ENCODE measurements at places on chromosomes 13 and 19.
A peak's percentile ranks its signal among the peaks of the same experiment; 100 is the strongest.

- DNase-seq = no peak
These were observed 150.6 kb upstream of the RNF113B start for GRCh38 chr13:98327371-98328270.

DNA sequence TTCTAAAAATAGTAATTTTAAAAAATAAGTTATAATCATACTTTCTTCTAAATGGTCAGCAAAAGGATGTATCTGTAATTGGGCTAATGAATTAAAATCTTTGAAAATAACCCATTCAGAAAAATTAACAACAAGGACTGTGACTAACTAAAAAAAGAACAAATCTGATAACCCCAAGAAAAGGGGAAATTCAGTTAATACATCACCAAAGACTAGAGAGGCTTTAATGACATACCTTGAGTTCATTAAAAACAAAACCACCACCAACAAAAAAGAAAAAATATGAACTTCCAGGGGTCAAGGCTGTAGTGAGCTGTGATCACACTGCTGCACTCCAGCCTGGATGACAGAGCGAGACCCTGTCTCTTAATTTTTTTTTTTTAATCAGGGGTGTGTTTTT lies 121.8 kb downstream of the TBC1D4 start:
- no peak for DNase-seq

- no peak for DNase-seq
These were observed 4.9 kb downstream of the TEX29 start for GRCh38 chr13:111325146-111325890.

DNA sequence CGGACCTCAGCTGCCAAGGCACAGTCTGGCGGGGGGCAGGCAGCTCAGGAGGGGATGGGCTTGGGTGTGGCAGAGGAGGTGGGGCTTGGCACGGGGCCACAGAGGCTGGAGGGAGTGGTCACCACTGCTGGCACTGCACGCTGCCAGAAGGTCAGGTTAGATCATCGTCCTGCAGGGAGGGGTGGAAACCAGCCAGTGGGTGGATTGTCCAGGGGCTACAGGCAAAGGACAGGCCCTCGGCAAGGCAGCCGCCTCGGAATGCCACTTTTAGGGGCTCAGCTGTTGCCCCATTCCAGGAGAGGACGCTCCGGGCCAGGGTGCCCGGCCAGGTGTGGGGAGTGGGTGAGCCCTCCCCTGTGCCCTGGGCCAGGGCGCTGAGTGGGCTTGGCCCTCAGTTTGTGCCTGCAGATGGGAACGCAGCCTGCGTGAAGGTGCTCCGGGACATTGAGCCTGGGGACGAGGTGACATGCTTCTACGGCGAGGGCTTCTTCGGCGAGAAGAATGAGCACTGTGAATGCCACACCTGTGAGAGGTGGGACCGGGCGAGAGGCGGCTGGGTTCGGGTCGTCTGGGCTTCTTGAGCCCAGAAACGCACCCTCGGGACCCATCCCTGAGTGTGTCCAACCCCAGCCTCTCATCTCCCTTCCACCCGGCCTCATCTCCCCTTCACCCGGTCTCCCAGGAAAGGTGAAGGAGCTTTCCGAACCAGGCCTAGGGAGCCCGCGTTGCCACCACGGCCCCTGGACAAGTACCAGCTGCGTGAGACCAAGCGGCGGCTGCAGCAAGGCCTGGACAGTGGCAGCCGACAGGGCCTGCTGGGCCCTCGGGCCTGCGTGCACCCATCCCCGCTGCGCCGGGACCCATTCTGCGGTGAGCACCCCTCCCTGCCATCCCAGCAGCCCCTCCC lies 6.4 kb downstream of the KMT5C start:
- DNase-seq = no peak

DNA sequence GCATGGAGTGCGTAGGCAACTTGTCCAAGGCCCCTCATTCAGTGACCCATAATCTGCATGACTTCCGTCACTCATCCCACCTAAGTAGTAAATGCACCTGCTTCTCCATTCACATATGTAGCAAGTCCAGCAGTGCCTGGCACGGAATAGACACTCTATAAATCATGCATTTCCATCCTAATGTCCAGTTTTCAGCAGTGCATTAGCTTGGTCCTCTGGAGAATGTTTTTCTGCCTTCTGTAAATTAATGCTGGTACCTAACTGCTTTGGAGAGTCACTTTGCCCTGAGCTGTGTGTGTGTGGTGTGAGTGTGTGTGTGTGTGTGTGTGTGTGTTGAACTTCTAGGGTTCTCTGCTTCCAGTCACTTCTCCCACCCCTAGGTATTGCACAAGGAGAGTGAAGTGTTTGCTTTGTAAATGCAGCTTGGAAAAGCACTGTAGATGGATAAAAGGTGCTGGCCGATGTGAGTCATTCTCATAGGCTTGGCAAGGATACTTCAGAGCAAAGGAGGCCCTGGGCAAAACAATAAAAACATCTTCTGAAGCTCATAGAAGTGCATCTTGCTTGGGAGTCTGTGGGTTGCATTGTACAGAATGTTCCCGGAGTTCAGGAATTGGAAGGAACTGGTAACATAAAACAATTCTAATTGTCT lies 181.8 kb downstream of the KATNAL1 start:
- no peak for DNase-seq

DNA sequence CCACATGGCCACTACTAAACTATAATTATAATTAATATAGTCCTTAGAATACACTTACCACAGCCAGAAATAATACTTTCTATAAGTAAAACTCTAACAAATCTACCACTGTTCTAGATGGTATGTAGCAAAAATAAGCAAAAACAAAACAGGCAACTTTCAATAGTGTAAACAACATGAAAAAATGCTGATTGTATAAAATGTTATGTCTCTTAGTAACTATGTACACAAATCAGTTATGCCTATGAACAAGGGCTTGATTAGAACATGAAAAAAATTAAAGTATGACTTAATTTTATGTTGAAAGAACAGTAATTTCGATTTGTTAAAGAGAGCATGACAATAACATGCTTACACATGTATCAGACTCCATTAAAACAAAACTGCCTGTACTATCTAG lies 60.7 kb downstream of the LATS2 start:
- no peak for DNase-seq

DNA sequence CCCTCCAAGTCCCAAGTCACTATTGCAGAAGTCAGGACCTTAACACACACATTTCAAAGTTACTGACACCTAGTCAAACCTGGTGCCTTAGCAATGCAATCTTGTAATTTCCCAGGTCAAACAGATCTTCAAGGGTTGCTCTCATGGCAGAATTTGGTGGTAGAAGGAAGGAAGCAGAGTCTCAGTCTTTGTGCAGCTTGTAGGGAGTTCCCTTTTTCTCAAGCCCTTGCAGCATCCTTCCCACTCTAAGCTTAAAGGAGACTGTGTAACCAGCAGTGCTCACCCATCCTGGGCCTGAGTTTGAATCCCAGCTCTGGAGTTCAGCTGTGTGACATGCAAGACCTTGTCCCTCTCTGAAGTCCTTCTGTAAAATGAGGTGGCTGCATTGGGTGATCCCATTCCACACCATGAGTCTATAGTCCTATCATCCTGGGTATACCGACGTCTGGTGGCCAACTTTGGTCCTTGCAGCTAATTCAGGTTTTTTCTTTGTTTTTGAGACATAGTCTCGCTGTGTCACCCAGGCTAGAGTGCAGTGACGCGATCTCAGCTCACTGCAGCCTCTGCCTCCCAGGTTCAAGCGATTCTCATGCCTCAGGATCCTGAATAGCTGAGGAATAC lies 9.8 kb downstream of the SIGLEC10 start:
- peak; percentile 37 for DNase-seq

- no peak for DNase-seq
These were observed 73.8 kb downstream of the TRPM4 start for GRCh38 chr19:49231389-49231788.

DNA sequence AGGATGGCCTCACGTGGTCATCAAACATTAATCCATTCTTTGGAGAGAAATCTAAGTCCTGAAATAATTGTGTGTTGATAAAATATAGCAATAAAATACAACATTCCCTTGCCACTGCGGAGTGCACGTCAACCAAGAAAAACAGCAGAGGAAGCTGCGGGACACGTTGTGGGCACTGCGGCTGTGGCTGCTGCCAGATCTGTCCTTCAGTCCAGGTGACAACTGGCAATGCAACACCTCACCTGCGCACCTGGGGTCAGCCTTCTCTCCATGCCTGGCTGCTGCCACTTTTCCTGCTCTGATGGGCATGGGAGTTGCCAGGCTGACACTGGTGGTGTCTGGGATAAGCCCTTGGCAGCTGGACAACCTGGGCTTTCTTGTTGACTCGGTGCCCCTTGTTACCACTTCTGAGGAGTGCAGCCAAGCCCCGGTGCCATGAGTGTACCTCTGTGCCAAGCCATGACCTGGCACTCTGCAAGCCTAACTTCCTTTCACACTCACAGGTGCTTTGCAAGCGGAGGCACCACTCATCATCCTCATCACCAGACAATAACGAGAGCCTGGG lies 251.6 kb upstream of the TSHZ3 start:
- DNase-seq = no peak

GRCh38 chr19:19948800-19949199 lies 48.1 kb downstream of the ZNF93 start:
- DNase-seq = no peak

- peak; percentile 85 for DNase-seq
These were observed at the start of gene FLT3LG for GRCh38 chr19:49473868-49474541. FLT3LG (plus strand) TSS chr19:49474215; CDS start chr19:49474640, 425 bp downstream.

- DNase-seq = no peak
These were observed 201.7 kb downstream of the ABCC4 start for GRCh38 chr13:95099541-95099940.

- no peak for DNase-seq
These were observed 198.4 kb downstream of the NDFIP2 start for GRCh38 chr13:79679334-79679733.

DNA sequence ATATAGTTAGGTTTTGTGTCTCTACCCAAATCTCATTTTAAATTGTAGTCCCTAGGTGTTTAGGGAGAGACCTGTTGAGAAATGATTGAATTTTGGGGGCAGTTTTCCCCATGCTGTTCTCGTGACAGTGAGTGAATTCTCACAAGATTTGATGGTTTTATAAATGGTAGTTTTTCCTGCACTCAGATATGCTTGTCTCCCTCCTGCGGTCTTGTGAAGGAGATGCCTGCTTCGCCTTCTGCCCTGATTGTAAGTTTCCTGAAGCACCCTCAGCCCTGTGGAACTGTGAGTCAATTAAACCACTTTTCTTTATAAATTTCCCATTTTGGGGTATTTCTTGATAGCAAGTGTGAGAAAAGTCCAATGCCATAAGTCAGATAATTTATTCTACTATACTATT lies 1977.5 kb upstream of the PCDH20 start:
- DNase-seq = no peak

DNA sequence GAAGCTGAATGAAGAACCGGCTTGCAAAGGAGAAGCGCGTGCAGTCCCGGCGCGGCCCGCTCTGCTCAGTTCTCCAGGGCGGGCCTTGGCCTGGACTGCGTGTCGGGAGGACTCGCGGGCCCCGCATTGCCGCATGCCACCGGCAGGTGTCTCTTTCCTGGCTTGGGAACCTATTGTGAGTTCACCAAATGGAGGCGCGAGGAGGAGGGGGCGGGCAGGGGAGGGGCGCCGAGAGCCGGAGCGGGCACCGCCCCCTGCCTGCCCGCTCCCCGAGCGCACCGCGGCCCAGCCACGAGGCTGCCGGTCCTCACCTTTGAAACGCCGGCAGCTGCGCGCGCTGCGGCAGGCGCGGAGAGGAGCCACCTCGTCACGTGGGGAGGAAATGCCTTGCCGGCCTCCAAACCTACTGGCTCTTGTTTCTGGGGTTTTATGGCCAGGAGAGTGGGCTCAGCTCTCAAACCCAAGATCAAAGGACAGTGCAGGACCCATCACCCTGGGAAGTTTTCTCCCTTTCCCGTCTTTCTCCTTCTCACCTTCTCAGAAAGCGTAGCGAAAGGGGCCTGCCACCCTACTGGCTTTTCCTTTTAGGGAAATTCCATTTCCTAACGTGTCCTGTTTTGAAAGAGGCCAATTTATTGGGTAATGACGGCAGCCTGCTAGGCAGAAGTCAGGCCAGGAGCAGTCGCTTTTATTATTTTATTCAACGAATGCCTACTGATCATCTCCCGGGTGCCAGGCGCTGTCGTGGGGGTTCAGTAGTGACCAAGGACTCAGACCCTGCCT lies 13.8 kb upstream of the UBE2L5 start:
- peak; percentile 85 for DNase-seq

All from CD8-positive, alpha-beta memory T cell (primary cell).